K562 (cell line): ENCODE measurements at places on chromosomes 5 and 9. TPM values are rescaled to one million over a fixed set of nuclear protein-coding genes. Genes with fewer than 3 reads are reported as not detected.

GRCh38 chr9:3858961-3859360 lies 333.2 kb upstream of the RFX3 start:
- DNase-seq = no peak

GRCh38 chr5:16755641-16756040 lies 138.8 kb upstream of the RETREG1 start:
- DNase-seq = no peak

- DNase-seq = no peak
These were observed 587.7 kb upstream of the GRAMD2B start for GRCh38 chr5:125835293-125836172.

GRCh38 chr9:117768750-117769395 lies 64.7 kb downstream of the TLR4 start:
- no peak for DNase-seq

DNA sequence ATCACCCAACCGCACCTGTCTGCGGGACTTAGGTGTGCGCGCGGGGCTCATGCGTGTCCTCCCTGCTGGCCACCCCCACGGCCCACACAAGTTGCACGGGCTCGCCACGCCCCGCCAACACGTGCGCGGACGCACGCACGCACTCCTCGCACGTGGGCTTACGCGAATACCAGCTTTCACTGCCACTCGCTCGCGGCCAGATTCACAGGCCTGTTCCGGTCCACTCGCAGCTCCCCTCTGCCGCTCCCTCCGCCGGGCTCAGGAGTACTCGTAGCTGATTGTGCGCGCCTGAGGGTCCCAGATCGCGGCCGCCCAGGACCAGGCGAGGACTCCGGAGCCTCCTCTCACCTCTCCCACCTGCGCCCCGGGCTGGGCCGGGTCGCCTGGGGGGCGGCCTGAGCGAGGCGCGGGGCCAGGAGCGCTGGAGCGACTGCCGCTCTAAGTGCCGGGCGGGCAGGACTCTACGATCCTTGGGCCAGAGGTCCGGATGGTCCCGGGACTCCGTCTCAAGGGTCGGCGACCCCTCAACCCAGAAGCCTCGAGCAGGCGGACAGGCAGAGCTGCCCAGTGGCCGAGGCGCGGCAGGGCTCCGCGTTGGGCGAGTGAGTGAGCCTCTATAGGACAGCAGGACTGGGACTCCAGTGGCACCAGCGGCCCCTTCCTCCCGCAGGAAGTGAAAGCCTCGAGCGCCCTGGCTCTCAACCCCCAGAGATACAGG lies 3.4 kb downstream of the PCDHGC5 start:
- DNase-seq = no peak

GRCh38 chr9:4334410-4334813 lies 34.5 kb upstream of the GLIS3 start:
- no peak for DNase-seq

GRCh38 chr5:7667216-7667767 lies 183.6 kb downstream of the CFAP90 start:
- no peak for DNase-seq

DNA sequence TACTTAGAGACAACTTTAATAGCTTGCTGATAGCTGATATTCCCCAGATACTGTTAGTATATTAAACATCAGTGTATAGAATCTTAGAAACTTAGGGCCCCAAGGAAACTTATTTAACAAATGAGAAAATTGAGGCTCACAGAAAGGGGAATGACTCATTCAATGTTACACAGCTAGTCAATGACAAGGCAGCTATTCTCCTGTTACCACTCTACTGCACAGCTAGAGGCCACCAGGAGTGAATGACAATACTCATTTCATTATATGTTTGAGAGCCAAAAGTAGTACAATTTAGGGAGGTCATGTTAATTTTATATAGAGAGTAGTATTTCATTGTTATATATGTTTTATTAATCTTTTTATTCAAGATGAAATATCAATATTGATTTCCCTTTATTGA lies 33.2 kb upstream of the PCDHB1 start:
- DNase-seq = no peak

GRCh38 chr5:33649549-33650482 lies 209.1 kb downstream of the TARS1 start:
- no peak for DNase-seq

DNA sequence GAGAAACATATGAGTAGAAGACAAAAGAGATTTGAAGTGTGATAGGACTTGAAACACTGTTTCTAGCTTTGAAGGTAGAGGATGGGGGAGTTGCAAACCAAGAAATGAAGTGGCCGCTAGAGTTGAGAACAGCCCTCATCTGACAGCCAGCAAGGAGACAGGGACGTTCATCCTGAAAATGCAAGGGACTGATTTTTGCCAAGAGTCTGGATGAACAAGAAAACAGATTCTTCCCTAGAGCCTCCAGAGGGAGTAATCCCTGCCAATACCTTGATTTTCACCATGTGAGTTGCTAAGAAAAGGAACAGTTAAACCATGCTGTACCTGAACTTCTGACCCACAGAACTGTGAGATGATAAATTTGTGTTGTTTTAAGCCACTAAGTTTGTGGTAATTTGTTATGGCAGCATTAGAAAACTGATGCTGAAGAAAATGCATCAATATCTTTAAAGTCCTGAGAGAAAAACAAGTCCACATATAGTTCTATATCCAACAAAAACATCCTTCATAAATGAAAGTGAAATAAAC lies 154.0 kb upstream of the ADAMTSL1 start:
- no peak for DNase-seq

GRCh38 chr5:51746023-51746422 lies 362.8 kb downstream of the ISL1 start:
- no peak for DNase-seq

GRCh38 chr5:127834554-127834953 lies 131.4 kb downstream of the CCDC192 start:
- DNase-seq = no peak

- DNase-seq = no peak
These were observed 55.1 kb downstream of the EHMT1 start for GRCh38 chr9:137673886-137674285.

DNA sequence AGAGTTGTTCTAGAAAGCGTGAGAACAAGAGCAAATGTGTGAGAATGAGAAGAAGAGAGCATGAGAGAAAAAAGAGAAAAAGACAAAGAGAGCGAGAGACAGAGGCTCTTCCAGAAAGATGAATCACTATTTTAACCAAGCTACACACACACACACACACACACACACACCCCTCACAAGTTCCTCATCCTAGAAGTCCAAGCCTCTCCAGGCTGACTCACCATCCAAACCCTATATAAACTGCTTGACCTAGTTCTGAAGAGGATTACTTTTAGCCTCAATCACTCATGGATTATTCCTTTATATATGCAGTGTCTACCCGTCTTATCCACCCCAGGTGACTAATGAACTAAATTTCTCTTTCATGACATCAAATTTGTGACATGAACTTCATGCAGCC lies 37.6 kb downstream of the C9orf57 start:
- DNase-seq = no peak

DNA sequence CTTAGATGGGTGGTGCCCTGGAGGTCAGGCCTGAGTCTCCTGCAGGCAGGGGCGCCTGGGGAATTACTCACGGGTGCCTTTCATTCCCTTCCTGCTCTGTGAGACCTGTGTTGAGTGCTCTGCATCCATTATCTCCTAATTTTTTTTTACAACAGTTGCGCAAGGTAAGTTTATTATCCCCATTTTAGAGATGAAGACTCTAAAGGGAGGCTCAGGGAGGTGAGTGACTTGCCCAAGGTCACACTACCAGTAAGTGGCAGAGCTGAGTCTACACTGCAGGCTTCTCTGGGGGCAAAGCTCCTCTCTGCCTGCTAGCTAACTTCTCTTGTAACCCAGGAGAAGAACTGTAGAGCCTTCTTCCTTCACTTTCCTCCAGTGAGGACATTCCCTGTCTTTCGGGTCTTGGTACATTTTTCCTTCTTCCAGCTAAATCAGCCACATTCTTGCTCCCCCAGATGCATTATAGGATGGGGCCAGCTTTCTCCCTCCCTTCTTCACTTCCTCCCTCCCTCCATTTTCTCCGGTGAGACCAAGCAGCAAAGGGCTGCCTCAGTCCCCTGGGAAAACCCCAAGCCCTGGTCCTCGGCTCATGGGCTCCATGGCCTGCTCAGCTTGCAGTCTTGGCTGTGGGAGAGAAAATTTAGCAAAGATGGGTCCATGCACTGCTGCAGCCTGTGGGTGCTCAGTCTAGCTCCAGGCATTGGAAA lies 1.8 kb downstream of the PRR7 start:
- DNase-seq = no peak

- DNase-seq = no peak
These were observed 99.3 kb downstream of the ITGA1 start for GRCh38 chr5:52887066-52887465.

DNA sequence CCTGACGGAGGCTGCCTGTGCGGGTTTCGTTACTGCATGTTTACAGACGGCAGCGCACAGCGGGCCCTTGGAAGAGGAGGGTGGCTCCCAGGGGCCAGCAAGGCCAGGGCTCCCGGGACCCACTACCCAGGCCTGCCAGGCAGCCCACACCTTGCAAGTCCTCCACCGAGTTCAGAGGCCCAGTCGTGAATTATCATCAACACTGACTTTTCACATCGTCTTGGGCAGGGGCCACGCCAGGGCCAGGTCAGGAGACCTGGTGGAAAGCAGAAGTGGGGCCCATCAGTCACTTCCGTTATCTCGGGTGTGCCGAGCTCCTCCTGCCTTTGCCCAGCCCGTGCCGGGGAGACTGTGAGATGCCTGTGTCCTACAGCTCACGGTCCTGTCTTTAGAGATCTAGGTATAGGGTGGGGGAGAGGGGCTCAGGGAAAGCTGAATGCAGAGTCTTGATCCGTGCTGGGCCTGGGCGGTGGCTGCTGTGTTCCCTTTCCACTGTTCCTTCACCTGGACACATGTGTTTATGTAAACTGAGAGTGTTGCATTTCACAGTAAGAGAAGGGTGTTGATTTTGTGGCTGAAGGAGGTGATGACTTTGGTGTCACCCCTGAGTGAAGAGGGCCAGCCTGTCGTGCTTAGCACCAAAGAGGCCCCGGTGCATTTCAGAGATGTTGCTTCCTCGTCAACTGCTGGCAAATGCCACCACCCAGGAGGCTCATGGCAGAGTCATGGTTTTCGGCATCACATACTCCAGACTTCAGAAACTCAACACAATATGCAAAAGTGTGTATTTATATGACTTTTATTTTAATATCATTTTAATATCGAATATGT lies 175.2 kb downstream of the GAPVD1 start:
- peak; percentile 37 for DNase-seq

DNA sequence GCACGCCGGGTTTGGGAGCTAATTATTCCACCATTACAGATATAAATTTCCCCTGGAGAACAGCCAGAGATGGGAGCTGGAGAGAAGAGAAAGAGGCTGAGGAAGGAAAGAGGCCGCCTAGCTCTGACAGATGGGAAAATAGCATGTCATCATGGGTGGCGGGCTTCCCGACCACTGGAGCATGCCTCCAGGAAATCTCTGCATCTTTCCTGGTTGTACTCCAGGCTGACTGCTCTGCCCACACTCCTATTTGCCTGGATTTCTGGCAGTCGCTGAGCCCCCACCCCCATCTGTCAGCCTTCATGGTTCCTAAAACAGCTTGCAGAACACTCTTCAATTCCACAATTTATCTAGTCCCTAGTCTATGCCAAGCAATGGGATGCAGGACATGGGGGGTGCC lies 14.3 kb upstream of the GABRP start:
- no peak for DNase-seq

- no peak for DNase-seq
These were observed 34.5 kb downstream of the KCTD16 start for GRCh38 chr5:144205141-144205551.

DNA sequence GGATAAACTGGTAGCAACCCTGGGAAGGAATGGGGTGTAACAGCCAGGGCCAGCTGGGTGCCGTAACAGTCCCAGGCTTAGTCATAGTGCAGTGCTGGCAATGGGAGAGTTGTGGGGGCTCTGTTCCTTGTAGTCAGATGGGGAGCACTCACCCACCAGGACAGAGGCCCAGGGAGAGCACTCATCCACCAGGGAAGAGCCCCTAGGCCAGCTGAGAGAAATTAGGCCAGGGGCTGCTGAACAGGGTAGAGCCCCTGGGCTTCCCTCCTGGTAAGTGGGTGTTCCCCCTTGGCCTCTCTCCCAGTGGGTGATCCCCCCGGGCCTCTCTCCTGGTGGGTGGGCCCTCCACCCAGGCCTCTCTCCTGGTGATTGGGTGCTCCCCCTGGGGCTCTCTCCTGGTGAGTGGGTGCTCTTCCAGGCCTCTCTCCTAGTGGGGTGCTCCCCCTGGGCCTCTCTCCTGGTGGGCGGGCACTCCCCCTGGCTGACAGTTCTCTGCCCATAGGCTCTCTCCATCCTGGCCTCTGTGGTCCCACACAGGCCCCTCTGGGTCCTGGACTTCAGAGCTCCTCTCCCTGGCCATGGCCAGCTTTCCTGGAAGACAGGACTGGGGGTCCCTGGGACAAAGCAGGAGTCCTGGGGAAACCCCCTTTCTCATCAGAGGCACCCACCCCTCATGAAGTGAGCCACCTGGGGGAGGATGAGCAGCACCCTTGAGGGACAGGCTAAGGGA lies 13.4 kb downstream of the FGD3 start:
- DNase-seq = no peak

GRCh38 chr9:122059955-122060324 lies 33.2 kb downstream of the TTLL11 start:
- DNase-seq = no peak

DNA sequence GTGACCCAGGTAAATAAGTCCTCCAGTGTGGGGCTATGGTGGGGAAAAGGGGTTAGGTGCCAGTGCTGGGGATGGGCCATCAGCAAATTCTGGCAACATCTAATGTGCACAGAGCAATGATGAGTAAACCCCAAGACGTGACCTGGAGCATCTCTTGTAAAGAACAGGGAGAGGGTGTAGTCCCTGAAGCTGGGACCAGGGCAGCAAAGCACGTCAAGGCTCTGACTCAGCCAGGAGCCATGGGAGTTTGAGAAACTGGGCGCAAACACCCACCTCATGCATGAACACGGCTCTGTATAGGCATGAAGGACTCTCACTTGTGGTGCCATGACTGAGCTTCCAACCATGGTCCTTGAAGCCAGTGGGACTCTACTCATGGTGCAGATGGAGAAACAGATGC lies 51.8 kb downstream of the DUSP1 start:
- no peak for DNase-seq

DNA sequence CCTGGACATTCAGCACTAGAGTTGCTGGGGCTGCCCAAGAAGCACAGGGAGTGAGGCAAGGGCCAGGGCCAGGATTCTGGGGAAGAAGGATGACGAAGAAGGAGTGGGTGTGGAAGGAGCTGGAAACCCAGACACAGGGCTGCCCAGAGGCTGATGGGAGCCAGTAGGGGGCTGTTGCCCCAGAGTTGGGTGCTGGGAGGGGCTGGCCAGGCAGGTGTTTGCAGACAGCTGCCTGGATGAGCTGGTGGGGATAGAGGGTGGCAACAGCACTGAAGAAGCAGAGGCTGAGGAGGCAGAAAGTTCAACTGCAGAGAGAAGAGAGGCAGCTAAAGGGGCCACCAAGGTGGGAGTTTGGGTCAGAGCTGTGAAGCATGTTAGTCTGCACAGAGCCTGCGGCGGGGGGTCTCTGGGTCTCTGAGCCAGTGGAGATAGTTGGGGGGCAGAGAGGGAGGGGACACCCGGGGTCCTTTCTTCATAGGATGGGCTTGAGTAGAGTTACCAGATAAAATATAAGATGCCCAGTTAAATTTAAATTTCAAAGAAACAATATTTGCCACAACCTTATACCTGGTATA lies 2.5 kb upstream of the AQP7 start:
- no peak for DNase-seq

Gene ANKRD18A
- 0.76 and 1.9 TPM in 2 replicates for total RNA-seq

Gene CAVIN4
- 0.18 and 0.20 TPM in 2 replicates for total RNA-seq

Gene DRD1
- not detected in 2 replicates for total RNA-seq

Gene TMEM215
- not detected in 2 replicates for total RNA-seq

Gene POMT1
- total RNA-seq = 23.4 and 23.5 TPM in 2 replicates

Gene PCDHGB5
- 0.18 and 0.29 TPM in 2 replicates for total RNA-seq

Gene IRF1
- total RNA-seq = 10.6 and 12.3 TPM in 2 replicates

Gene GARNL3
- 1.2 and 2.5 TPM in 2 replicates for total RNA-seq

Gene ELP1
- 33.4 and 38.6 TPM in 2 replicates for total RNA-seq

Gene HACD4
- 0.02 TPM in 2 replicates for total RNA-seq
